ENCODE measurements at places on chromosomes 2 and 18. TPM values are rescaled to one million over a fixed set of nuclear protein-coding genes. Genes with fewer than 3 reads are reported as not detected.

GALNT14 gene
- 4.9 TPM for total RNA-seq

TTN gene
- total RNA-seq = 52.7 TPM

DNA sequence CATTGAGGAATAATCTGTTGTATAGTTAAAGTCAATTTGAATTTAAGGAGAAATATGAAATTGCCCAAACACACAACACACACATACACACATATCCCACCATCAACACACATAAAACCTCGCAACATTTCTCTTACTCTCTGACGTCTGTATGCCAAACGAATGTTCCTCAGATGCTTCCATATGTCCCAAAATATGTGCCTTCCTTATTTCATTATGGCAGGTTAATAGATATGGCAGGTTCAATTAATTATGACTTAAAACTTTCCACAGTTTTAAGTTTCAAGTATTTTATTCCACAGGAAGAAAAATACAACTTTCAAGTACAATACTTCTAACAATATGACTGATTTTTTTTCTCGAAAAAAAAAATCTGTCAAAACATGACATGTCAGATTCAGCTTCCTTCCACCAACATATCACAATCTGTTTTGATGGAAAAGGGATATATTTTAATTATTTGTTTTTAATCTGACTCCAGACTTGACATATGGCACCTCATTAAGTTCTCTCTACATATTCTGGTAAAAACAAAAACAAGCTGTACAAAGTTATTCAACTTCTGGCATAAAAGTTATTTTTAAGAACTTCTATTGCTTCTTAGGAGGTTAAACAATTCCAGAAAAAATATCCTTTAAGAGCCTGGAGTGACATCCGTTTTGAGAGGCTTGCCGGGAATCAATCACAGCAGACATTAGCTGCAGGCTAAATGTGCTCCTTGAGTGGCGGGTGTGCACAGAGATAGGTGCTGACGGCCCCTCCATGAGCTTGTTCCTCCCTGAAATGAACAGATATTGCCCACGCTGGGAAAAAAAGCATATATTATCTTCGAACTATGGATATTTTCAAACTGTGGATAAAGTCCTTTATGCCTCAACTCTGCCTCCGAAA lies 812.7 kb downstream of the DCDC2C start:
- no peak for DNase-seq
- H3K36me3 ChIP-seq = no peaks in the 10 kb centered on the region
- no peaks in the 10 kb centered on the region for H3K4me1 ChIP-seq
- H3K27me3 ChIP-seq = no peaks in the 10 kb centered on the region

- H3K27me3 ChIP-seq = no peaks in the 10 kb centered on the region
- H3K27ac ChIP-seq = no peak overlapping the region
- no peak for DNase-seq
- no peaks in the 10 kb centered on the region for H3K36me3 ChIP-seq
- H3K4me1 ChIP-seq = no peaks in the 10 kb centered on the region
Observed at GRCh38 chr2:35160871-35161270, 1194.7 kb upstream of the CRIM1 start.

DNA sequence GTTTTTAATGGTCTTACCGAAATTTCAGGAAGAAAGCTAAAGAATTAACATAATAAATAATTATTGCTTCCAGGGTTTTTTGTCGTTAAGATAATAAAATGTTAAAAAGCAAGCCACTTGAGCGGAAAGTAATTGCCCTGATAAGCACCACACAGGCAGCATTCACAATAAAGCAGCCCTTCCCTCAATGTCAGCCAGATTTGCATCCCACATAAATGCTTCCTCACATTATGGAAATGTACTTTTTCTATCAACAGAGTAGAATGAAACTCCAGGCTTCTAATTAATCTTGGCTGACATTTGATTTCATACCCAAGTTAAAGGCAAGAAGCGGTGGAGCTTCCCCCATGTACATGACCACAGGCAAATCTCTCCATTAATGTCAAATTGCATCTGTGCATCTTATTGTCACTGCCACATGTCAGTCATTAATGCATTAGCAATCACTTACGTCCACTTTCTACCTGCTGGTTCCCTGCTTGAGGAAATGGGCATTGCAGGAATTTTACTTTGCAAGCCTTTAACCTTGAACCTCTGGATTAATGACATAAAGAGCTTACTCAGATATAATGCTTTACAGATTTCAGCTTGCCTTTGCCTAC lies 26.2 kb downstream of the PTPRM start:
- no peaks in the 10 kb centered on the region for H3K36me3 ChIP-seq
- H3K4me3 ChIP-seq = no peak overlapping the region
- no peak for DNase-seq
- H3K27me3 ChIP-seq = no peaks in the 10 kb centered on the region
- H3K4me1 ChIP-seq = no peaks in the 10 kb centered on the region

- H3K36me3 ChIP-seq = no peaks in the 10 kb centered on the region
Observed at GRCh38 chr2:85760371-85760770, 6.6 kb downstream of the ATOH8 start.

GRCh38 chr18:37285825-37286224 lies 279.8 kb downstream of the CELF4 start:
- H3K4me1 ChIP-seq = no peaks in the 10 kb centered on the region
- no peak overlapping the region for H3K4me3 ChIP-seq
- no peaks in the 10 kb centered on the region for H3K27me3 ChIP-seq
- no peak overlapping the region for H3K27ac ChIP-seq
- no peaks in the 10 kb centered on the region for H3K36me3 ChIP-seq

DNA sequence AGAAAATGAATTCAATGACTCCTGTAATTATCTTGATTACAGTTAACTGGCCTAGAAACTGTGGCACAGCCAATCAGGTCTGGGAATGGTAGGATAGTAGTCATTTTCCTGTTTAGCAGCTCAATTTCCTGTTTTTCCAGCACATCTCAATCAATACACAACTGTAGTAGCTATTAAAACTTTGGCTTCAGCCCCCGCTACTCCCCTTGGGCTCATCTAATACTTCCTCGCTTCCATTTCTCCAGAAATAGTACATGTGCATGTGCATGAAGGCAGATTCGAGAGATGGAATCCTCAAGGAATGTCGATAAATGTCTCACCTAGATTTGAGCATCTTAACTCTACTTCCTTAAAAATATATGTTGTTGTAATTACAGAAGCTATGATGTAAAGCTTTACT lies 9.7 kb downstream of the COBLL1 start:
- no peak for DNase-seq
- H3K27me3 ChIP-seq = no peaks in the 10 kb centered on the region
- peaks cover 7% of the 10 kb centered on the region for H3K4me1 ChIP-seq
- H3K27ac ChIP-seq = no peak overlapping the region
- no peaks in the 10 kb centered on the region for H3K36me3 ChIP-seq

DNA sequence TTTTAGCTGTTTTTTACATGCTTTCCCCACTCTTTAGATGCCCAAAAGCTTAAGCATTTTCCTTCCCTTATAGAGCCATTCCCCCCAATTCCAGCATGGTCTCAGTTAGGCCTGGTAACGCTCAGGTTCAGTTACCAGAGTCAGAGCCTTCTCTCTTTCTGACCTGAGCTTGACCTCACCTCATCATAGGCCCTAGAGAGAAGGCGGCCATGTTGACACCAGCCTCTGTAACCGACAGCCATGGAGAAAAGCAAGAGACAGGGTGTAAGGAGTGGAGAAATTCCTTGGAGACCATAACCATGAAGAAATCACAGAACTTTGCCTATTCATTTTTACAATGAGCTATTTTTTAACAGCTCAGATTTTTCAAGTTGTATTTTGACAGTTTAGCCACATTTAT lies 99.4 kb downstream of the RTN4 start:
- no peaks in the 10 kb centered on the region for H3K4me1 ChIP-seq
- H3K27ac ChIP-seq = no peak overlapping the region
- no peaks in the 10 kb centered on the region for H3K27me3 ChIP-seq
- no peak for DNase-seq
- no peak overlapping the region for H3K4me3 ChIP-seq

DNA sequence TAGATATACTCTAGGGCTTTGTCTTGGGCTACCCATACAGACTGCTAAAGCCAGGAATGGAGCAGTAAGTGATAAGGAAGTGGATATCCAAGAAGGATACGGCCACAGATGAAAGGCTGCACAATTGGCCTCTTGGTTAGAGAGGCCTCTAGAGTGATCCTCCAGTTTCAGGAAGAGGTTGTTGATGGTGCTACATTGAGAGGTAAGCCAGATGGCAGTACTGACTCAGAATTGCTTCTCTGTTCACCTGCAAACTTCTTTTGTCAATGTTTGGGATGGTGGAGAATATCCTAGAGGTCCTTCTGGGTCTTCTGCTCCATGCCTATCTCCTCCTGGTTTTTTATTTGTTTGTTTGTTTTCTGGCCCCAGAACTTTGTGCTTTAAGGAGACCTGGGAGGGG lies 226.8 kb upstream of the LRRTM1 start:
- H3K4me3 ChIP-seq = no peak overlapping the region
- H3K27me3 ChIP-seq = no peaks in the 10 kb centered on the region
- no peaks in the 10 kb centered on the region for H3K4me1 ChIP-seq
- no peaks in the 10 kb centered on the region for H3K36me3 ChIP-seq

DNA sequence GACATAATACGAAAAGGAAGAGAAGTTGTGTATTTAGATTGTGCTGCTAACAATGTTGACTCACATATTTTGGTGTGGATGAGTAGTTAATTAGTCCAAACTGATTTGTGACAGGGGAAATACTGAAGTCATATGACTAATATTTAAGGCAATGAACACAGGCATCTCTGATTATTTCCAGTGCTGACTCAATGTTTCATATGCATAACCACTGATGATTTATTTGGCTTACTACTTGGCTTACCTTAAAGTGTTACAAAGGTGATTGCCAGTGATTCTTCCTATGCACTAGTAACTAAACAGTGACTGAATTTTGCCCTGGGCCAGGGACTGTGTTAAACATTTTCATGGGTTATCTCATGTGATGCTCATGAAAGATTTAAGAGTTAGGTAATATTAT lies 722.6 kb downstream of the METTL4 start:
- DNase-seq = no peak
- no peaks in the 10 kb centered on the region for H3K4me1 ChIP-seq
- no peak overlapping the region for H3K27ac ChIP-seq
- H3K36me3 ChIP-seq = no peaks in the 10 kb centered on the region

ATP8B1 gene
- total RNA-seq = 0.27 TPM

GRCh38 chr2:159571540-159572260 lies 44.6 kb downstream of the BAZ2B start:
- DNase-seq = no peak
- H3K27me3 ChIP-seq = no peaks in the 10 kb centered on the region
- H3K4me1 ChIP-seq = no peaks in the 10 kb centered on the region

- no peak for DNase-seq
- H3K4me3 ChIP-seq = no peak overlapping the region
- H3K36me3 ChIP-seq = no peaks in the 10 kb centered on the region
- no peak overlapping the region for H3K27ac ChIP-seq
- H3K4me1 ChIP-seq = peaks cover 18% of the 10 kb centered on the region
- peaks cover 9% of the 10 kb centered on the region for H3K27me3 ChIP-seq
Observed at GRCh38 chr2:173062801-173063200, 12.8 kb upstream of the MAP3K20 start.

GRCh38 chr18:37395138-37395537 lies 170.5 kb downstream of the CELF4 start:
- H3K36me3 ChIP-seq = no peaks in the 10 kb centered on the region
- no peak for DNase-seq
- H3K4me1 ChIP-seq = no peaks in the 10 kb centered on the region

DNA sequence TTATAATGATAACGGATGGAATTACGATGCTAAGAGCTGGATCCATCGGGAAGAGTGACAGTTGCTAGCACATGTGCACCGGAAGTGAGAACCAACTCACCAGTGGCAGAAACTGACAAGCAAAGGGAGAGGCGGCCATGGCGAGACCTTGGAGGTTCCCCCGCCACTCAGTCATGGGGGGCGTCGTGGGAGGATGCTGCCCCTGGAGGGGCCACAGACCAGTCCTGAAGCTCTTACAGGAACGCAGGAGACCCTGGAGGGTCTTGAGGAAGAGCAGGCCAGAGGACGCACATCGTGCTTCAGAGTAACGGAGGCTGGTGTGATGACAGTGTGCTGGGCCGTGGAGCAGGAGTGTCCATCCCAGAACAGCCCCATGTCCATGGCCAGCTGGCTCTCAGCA lies 53.1 kb upstream of the KCNG2 start:
- no peaks in the 10 kb centered on the region for H3K27me3 ChIP-seq
- DNase-seq = no peak
- no peak overlapping the region for H3K27ac ChIP-seq
- H3K36me3 ChIP-seq = peaks cover 11% of the 10 kb centered on the region
- no peaks in the 10 kb centered on the region for H3K4me1 ChIP-seq

LINC00305 gene
- not detected for total RNA-seq

DNA sequence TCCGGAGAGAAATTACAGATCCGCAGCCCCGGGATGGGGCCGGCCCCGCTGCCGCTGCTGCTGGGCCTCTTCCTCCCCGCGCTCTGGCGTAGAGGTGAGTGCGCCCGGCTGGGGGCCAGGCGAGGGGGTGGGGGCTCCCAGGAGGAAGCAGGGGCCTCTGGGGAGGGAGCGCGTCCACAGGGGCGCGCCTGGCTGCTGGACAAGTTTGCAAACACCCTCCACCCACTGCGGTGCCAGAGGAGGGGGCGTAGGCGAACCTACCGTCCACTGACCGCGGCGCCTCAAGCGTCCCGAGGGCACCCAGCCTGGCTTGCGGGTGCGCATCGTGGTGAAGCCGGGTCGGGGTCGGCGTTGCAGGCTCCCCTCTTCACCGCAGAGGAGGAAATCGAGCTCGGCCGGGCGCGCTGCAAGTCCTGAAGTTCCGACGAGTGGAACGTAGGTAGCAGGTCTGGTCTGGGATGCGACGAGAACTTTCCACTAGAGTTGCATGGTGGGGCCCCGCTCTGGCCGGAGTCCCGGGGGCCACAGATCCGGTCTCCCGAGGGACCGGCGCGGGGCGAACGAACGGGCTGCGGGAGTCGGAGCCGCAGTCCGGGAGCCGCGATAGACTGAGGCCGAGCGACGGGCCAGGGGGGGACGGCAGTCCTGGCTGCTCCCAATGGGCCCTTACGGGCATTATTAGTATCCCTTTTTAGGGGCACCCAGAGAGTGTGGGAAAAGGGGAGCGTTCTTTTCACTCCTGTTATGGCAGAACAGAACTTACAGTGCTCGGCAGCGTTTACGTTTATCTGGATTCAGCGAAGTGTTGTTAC lies 502 bp downstream of the MERTK start:
- no peaks in the 10 kb centered on the region for H3K36me3 ChIP-seq
- H3K4me1 ChIP-seq = peaks cover 23% of the 10 kb centered on the region

- no peaks in the 10 kb centered on the region for H3K4me1 ChIP-seq
- H3K36me3 ChIP-seq = no peaks in the 10 kb centered on the region
- H3K27me3 ChIP-seq = no peaks in the 10 kb centered on the region
- H3K27ac ChIP-seq = no peak overlapping the region
Observed at GRCh38 chr18:45658756-45659155, 43.5 kb downstream of the SLC14A2 start.

DNA sequence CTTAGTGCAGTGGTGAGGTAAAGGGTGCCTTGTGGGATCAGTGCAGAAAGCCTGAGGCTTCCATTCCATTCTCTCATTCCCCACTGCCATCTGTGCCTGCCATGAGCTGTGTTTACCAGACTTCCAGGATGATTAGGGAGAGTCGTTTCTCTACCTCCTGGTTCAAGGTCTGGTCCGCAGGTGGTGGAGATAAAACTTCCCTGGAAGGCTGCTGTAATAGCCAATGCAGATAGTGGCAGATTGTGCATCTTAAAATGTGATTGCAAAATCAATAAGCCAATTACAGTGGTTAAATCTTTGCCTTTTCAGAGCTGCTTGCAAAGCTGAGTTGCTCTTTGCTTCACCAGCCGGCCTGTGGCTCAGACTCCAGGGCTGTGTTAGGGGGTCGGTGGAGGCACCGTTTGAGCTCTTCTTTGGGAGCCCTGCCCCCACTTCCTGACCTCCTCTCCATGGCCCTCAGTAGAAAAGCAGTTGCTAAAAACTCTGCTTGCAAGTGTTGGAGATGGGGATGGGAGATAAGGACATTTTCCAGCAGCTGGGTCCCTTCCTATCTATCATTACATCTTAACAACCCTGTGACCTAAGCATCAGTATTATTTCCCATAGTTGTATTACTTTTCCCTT lies 95.2 kb upstream of the HS6ST1 start:
- H3K27ac ChIP-seq = no peak overlapping the region
- DNase-seq = no peak
- H3K4me3 ChIP-seq = no peak overlapping the region
- no peaks in the 10 kb centered on the region for H3K4me1 ChIP-seq
- H3K27me3 ChIP-seq = no peaks in the 10 kb centered on the region

KLHL30 gene
- 0.12 TPM for total RNA-seq
